ENCODE measurements at places on chromosomes 7 and 10.
A peak's percentile ranks its signal among the peaks of the same experiment; 100 is the strongest.

GRCh38 chr7:42235741-42236161, 1.3 kb downstream of the GLI3 start:
- no peak for DNase-seq

GRCh38 chr10:99235658-99236626, at the start of gene HPSE2:
Gene HPSE2 (minus strand): TSS chr10:99235852.
- no peak for DNase-seq

- no peak for DNase-seq
These were observed 30.0 kb downstream of the SFXN4 start for GRCh38 chr10:119135513-119135881.

- DNase-seq, result no peak
These were observed 8.3 kb upstream of the FMC1 start for GRCh38 chr7:139332697-139333359.

- DNase-seq, result no peak
These were observed 382.7 kb upstream of the LRGUK start for GRCh38 chr7:133744451-133744850.

DNA sequence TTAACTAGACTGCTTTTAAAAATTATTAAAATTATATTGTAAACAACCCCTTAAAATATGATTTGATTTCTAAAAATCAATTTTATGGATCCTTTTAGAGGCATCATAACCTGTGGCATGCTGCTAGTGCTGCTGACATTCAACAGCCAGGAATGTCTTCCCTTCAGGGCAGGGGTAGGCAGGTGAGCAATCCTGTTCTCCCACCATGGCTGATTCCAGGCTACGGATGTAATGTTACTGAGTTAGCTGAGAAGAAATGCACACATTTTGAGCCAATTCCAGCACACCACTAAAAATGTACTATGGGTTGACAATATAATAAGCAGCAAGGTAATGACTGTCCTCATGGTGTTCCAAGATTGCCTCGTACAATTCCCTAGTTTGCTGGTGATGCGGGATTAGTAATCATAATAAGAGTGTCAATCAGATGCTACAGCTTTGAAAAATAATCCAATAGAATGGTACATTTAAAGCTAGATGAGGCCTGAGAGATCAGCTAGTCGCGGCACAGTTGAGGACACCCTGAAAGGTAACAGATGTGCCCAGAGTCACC, 108.7 kb upstream of the PRR15 start:
- DNase-seq, result no peak

DNA sequence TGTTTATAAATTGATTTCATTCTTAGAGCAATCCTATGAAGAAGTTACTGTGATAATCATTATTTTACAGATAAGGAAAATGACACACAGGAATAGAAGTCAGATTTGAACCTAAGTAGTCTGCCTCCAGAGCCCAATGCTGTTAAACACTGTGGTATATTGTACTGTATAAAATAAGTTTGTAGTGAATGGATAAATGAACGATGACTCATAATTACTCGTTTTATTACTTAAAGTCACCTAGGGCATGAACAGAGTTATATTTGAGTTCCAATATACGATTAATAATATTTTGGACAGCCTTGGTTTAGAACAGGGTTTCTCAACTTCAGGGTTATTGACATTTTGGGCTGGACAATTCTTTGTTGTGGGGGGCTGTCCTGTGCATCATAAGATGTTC, 7.8 kb upstream of the BTRC start:
- DNase-seq, result no peak

- DNase-seq, result peak; percentile 56
These were observed 527 bp downstream of the AKR1B1 start for GRCh38 chr7:134458341-134458805.

GRCh38 chr7:1579481-1580421, 9.9 kb upstream of the PSMG3 start:
- DNase-seq, result peak; percentile 69

DNA sequence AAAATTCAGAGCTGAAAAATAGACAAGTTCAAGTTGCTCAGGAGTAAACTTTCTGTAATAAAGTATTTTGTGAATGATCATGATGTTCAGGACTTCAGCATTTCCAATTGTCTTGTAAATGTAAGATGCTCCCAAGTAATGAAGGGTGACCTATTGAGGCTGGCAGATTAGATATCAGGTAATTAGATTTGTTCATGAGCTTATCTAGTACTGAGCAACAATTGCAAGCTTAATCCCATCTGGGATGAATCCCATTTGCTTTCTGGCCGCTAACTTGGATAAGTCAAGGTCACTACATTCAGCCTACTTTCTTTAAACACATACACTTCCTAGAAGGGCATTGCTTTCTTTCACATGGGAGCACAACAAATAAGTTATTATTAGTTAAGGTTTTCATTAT, 82.4 kb upstream of the ITGB1 start:
- no peak for DNase-seq

DNA sequence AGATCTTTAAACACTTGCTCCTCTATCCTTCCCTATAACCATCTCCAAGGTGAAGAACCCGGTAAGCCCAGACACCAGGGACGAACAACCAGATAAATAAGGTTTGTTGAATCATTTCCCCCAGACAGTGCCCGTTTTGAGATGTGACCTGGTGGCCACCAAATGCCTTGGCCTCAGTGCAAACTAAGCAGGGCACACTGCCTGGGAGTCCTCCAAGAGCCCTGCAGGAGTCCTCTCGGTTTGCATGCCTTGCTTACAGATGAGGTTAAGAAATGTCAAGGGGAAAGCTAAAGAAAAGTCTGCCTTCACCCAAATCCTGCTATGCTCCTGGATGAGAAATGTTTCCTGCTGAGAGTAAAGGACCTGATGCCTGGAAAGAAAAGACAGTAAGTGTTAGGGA, 31.6 kb downstream of the SLIT1 start:
- no peak for DNase-seq

DNA sequence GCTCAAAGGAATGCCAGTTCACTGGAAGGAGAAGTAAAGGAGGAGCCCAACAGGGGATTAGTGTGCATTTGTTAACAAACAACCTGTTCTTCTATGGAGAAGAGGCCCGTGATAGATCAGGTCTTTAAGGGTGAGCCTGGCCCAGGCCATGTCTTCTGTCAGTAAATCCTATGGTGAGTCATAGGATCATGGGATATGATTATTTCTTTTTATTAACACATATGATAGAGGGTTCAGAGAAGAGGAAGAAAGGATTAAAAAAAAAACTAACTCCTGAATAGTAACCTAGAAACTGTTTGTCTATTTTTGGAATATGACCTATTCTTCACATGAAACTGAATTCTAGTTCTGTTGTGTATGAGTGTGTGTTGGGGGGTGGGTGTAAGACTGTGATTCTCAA, 70.4 kb downstream of the GPR158 start:
- no peak for DNase-seq

- DNase-seq, result peak; percentile 56
These were observed 47.0 kb downstream of the AMZ1 start for GRCh38 chr7:2734751-2735571.

DNA sequence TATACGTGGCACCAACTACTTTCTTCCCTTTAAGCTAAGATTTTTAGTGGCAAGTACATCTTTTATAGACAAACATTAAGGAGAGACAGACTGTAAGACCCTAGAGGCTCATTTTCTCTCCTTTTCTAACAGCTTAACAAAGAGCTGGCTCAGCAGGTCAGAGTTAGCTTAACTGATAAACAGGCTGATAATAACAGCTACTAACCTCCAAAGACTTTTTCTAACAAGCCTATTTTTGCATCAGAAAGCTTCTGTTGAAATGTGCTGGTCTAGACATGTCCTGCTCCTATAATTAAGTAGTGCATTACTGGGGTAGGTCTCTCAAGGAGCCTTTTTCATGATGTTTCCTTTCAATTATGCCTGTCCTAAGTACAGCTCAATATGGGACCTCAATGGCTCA, 238.2 kb upstream of the FAM3C start:
- no peak for DNase-seq

All from head of caudate nucleus (tissue), 42 donors.